ENCODE measurements at places on chromosomes 16 and 17. TPM values are rescaled to one million over a fixed set of nuclear protein-coding genes. Genes with fewer than 3 reads are reported as not detected.
A peak's percentile ranks its signal among the peaks of the same experiment; 100 is the strongest.

GRCh38 chr16:54055864-54056263 lies 230.7 kb downstream of the IRX3 start:
- no peak overlapping the region for H3K27ac ChIP-seq
- no peak overlapping the region for H3K4me3 ChIP-seq
- H3K27me3 ChIP-seq, result no peaks in the 10 kb centered on the region
- no peak for DNase-seq
- H3K4me1 ChIP-seq, result peaks cover 25% of the 10 kb centered on the region

DNA sequence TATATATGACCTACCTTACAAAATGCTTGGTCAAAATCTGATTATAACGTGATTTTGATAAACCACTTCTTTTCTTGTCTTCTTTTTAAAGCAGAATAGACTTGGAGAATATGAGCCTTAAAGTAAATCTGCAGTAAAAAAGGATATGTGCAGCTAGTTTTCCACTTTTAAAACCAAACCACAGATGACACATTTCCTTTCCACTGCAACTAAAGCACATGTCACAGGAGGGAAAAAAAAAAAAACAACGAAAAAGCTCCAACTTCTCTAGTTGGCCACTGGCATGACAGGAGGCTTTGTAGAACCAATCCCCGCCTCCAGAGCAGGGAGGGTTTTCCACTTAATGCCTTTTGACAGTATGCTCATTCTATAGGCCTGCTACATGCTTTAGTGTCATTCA lies at the start of gene EVI2A:
EVI2A (minus strand) TSS at position 142 of the 400 bp plus-strand sequence. CDS start 2,609 bp downstream, outside the sequence.
- no peaks in the 10 kb centered on the region for H3K27me3 ChIP-seq
- H3K4me3 ChIP-seq, result no peak within 1 kb of the TSS
- no peaks in the 10 kb centered on the region for H3K4me1 ChIP-seq
- no peak for DNase-seq
- no peaks in the 10 kb centered on the region for H3K36me3 ChIP-seq
- H3K27ac ChIP-seq, result no peak within 1 kb of the TSS

GNAO1 gene
- 1.9 TPM for total RNA-seq

- no peak overlapping the region for H3K4me3 ChIP-seq
- no peaks in the 10 kb centered on the region for H3K27me3 ChIP-seq
- H3K27ac ChIP-seq, result no peak overlapping the region
- H3K4me1 ChIP-seq, result no peaks in the 10 kb centered on the region
- DNase-seq, result no peak
Observed at GRCh38 chr16:8730335-8730915, 56.0 kb downstream of the ABAT start.

DNA sequence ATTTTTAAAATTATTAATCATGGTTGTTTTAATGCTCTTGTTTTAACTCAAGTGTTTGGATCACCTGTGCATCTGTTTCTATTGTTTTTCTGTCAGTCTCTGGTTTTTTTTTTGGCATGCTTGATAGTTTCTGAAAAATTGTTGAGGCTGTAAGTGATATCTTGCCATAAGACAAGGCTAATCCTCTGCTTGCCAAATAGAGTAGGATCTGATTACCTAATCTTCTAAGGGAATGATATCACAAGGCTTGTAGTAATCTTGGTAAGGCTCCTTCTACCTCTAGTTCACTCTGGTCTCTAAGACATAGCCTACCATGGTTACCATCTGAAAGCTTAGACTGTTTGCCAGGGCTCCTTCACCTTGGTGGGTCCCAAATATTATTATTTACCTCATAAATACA lies 81.0 kb downstream of the ATF7IP2 start:
- H3K4me1 ChIP-seq, result peaks cover 3% of the 10 kb centered on the region
- H3K36me3 ChIP-seq, result no peaks in the 10 kb centered on the region
- DNase-seq, result no peak
- no peak overlapping the region for H3K4me3 ChIP-seq

AGRP gene
- total RNA-seq, result not detected

PTX4 gene
- total RNA-seq, result not detected

FAM83G gene
- total RNA-seq, result 28.1 TPM

GRCh38 chr16:20870122-20870820 lies 29.9 kb downstream of the DCUN1D3 start:
- no peak for DNase-seq
- H3K27ac ChIP-seq, result no peak overlapping the region
- peaks cover 2% of the 10 kb centered on the region for H3K4me1 ChIP-seq

TBX4 gene
- 2.5 TPM for total RNA-seq

GRCh38 chr17:70136131-70136530 lies 33.2 kb upstream of the KCNJ2 start:
- H3K27ac ChIP-seq, result no peak overlapping the region
- H3K4me3 ChIP-seq, result no peak overlapping the region
- no peaks in the 10 kb centered on the region for H3K36me3 ChIP-seq
- DNase-seq, result no peak

DNA sequence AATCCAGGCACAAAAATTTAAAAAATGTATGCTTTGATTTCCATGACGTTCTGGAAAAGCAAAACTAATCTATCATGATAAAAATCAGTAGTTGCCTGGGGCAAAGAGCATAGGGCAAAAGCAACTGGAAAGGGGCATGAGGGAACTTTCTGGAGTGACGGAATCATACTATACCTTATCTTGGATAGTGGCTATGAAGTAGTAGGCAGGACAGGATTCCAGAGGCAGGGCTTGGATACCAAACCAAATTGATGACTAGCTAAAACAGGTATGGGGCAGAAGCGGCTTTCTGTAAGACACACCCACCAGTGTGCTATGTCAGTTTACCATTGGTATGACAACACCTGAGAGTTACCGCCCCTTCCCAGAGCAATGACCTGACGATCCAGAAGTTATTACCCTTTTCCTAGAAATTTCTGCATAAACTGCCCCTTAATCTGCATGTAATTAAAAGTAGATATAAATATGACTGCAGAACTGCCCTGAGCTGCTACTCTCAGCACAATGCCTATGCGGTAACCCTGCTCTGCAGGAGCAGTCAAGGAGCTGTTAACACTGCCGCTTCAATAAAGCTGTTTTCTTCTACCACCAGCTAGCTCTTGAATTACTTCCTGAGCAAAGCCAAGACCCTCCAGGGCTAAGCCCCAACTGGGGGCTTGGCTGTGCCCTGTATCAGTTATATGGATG lies 56.7 kb downstream of the CFDP1 start:
- H3K4me3 ChIP-seq, result no peak overlapping the region
- H3K27ac ChIP-seq, result peak overlapping the region; percentile 82
- peaks cover 27% of the 10 kb centered on the region for H3K4me1 ChIP-seq

- H3K36me3 ChIP-seq, result peaks cover 2% of the 10 kb centered on the region
- peak overlapping the region; percentile 68 for H3K27ac ChIP-seq
- H3K27me3 ChIP-seq, result no peaks in the 10 kb centered on the region
- DNase-seq, result no peak
- H3K4me1 ChIP-seq, result peaks cover 26% of the 10 kb centered on the region
- no peak overlapping the region for H3K4me3 ChIP-seq
Observed at GRCh38 chr17:80793851-80794267, 197.8 kb upstream of the CHMP6 start.

GRCh38 chr16:57693550-57693949 lies 1.1 kb upstream of the DRC7 start:
- no peak overlapping the region for H3K27ac ChIP-seq
- no peaks in the 10 kb centered on the region for H3K27me3 ChIP-seq
- peaks cover 9% of the 10 kb centered on the region for H3K4me1 ChIP-seq
- no peak for DNase-seq

DNA sequence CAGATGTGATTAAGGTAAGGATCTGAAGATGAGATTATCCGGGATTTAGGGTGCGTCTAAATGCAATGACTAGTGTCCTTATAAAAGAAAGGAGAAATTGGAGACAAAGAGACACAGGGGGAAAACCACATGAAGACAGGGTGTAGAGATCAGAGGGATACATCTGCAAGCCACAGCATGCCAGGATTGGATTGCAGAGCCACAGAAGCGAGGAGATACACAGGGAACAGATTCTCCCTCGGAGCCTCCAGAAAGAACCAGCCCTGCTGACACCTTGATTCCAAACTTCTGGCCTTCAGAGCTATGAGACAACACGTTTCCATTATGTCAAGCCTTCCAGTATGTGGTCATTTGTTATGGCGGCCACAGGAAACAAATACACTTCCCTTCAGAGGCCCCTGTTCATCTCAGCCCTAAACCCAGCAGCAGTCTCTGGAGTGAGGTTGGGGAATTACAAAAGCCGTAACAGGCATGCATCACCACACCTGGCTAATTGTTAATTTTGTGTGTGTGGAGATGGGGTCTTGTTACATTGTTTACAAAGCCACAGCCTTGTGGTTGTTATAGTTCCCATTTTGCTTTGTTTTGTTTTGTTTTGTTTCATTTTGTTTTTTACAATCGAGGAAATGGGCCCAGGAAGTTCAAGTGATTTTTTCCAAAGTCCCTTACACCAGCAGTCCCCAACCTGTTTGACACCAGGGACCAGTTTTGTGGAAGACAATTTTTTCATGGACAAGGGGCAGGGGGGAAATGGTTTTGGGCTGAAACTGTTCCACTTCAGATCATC lies 51.6 kb upstream of the LYRM9 start:
- no peak overlapping the region for H3K27ac ChIP-seq
- no peaks in the 10 kb centered on the region for H3K36me3 ChIP-seq
- no peak for DNase-seq
- peaks cover 8% of the 10 kb centered on the region for H3K4me1 ChIP-seq

EIF3CL gene
- total RNA-seq, result 20.4 TPM

AFMID gene
- total RNA-seq, result 83.0 TPM

TRAPPC1 gene
- total RNA-seq, result 75.5 TPM

DNA sequence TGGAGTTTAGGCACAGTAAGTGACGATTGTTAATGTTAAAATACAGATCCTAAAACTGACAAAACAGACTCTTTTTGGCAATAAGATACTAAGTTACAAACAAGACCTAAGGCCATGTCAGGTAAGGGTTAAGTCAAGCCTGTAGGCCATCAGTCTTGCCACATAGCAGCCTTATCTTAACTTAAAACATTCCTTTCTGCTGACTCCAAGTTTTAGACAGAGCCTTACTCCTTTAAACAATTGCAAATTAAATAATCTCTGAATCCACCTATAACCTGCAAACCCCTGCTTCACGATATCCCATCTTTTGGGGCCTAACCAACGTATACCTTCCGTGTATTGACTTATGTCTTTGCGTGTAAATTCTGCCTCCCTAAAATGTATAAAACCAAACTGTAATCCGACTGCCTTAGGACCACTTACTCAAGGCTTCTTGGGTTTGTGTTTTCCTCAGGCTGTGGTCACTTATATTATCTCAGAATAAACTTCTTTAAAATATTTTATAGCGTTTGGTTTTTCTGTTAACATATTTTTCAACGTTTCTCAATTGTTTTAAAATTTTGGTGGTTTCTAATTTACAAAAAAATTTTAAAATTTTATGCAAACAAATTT lies 64.4 kb downstream of the EFCAB5 start:
- peak overlapping the region; percentile 72 for H3K27ac ChIP-seq
- no peaks in the 10 kb centered on the region for H3K27me3 ChIP-seq
- H3K36me3 ChIP-seq, result no peaks in the 10 kb centered on the region
- no peak overlapping the region for H3K4me3 ChIP-seq
- peak; percentile 47 for DNase-seq
- H3K4me1 ChIP-seq, result peaks cover 22% of the 10 kb centered on the region

PMM2 gene
- total RNA-seq, result 69.0 TPM

KRT17 gene
- 3.4 TPM for total RNA-seq

DNA sequence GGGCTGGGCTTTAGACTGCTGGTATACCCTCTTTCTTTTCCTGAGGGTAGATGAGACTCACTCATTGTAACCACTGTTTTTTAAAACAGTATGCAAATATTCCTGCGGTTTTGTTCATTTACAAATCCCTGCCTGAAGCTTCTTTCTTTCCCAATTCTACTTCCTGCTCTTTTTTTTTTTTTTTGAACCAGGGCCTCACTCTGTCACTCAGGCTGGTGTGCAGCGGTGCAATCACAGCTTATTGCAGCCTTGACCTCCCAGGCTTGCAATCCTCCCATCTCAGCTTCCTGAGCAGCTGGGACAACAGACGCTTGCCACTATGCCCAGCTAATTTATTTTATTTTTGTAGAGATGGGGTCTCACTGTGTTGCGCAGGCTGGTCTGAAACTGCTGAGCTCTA lies 8.0 kb upstream of the SULT1A1 start:
- DNase-seq, result no peak
- H3K36me3 ChIP-seq, result no peaks in the 10 kb centered on the region
- no peak overlapping the region for H3K4me3 ChIP-seq
- no peaks in the 10 kb centered on the region for H3K27me3 ChIP-seq
- no peak overlapping the region for H3K27ac ChIP-seq

- H3K27me3 ChIP-seq, result peaks cover 5% of the 10 kb centered on the region
- peak overlapping the region; percentile 43 for H3K4me3 ChIP-seq
- DNase-seq, result peak; percentile 77
- peaks cover 26% of the 10 kb centered on the region for H3K4me1 ChIP-seq
- H3K27ac ChIP-seq, result peak overlapping the region; percentile 89
Observed at GRCh38 chr17:48025904-48026501, 11.6 kb downstream of the COPZ2 start.

NPB gene
- total RNA-seq, result 0.68 TPM

CACNG1 gene
- total RNA-seq, result not detected

- H3K36me3 ChIP-seq, result no peaks in the 10 kb centered on the region
- no peak overlapping the region for H3K4me3 ChIP-seq
- DNase-seq, result no peak
- H3K27me3 ChIP-seq, result no peaks in the 10 kb centered on the region
- H3K27ac ChIP-seq, result no peak overlapping the region
Observed at GRCh38 chr16:61295311-61295710, 740.9 kb downstream of the CDH8 start.

- H3K4me3 ChIP-seq, result no peak overlapping the region
- no peaks in the 10 kb centered on the region for H3K36me3 ChIP-seq
- no peaks in the 10 kb centered on the region for H3K4me1 ChIP-seq
- DNase-seq, result no peak
- H3K27ac ChIP-seq, result no peak overlapping the region
Observed at GRCh38 chr17:74172700-74173099, 30.8 kb upstream of the RPL38 start.

GRCh38 chr17:34776456-34777443 lies 184.5 kb downstream of the CCT6B start:
- no peaks in the 10 kb centered on the region for H3K36me3 ChIP-seq
- H3K4me1 ChIP-seq, result no peaks in the 10 kb centered on the region
- H3K27me3 ChIP-seq, result no peaks in the 10 kb centered on the region
- no peak for DNase-seq
- no peak overlapping the region for H3K4me3 ChIP-seq

ABR gene
- 78.3 TPM for total RNA-seq

- no peak overlapping the region for H3K4me3 ChIP-seq
- no peaks in the 10 kb centered on the region for H3K36me3 ChIP-seq
- peak overlapping the region; percentile 61 for H3K27ac ChIP-seq
- H3K4me1 ChIP-seq, result peaks cover 20% of the 10 kb centered on the region
- no peaks in the 10 kb centered on the region for H3K27me3 ChIP-seq
- DNase-seq, result no peak
Observed at GRCh38 chr17:83171661-83172060, 92.3 kb downstream of the METRNL start.
